Neural crest cell (in vitro differentiated cells): ENCODE measurements at places on chromosomes 7 and 10.

GRCh38 chr10:112510384-112510783 lies 63.4 kb downstream of the VTI1A start:
- no peaks in the 10 kb centered on the region for H3K27me3 ChIP-seq
- DNase-seq, result no peak
- peaks cover 5% of the 10 kb centered on the region for H3K36me3 ChIP-seq
- no peak overlapping the region for H3K4me3 ChIP-seq
- no peak overlapping the region for H3K27ac ChIP-seq

DNA sequence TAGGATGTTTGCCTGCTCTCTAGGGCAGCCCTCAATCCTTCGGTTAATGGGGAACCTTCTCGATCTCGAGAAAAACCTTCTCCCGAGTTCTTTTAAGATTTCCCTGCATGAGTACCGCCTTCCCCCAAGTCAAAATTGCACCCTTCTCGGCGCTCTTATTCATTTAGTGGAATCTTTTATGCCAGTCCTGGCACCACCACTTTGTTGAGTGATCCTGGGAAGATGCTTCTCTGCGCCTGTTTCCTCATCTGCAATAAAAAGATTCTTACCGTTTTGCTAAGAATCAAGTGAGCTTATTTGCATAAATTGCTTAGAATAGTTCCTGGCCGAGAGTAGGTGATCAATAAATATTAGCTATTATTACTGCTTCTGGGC lies 697 bp downstream of the ARPC1A start:
- DNase-seq, result no peak
- peaks cover 30% of the 10 kb centered on the region for H3K4me1 ChIP-seq
- H3K36me3 ChIP-seq, result no peaks in the 10 kb centered on the region
- peak overlapping the region; percentile 88 for H3K4me3 ChIP-seq
- H3K27ac ChIP-seq, result peak overlapping the region; percentile 60

GRCh38 chr10:119407254-119407777 lies 135.2 kb downstream of the RGS10 start:
- H3K27me3 ChIP-seq, result no peaks in the 10 kb centered on the region
- H3K4me3 ChIP-seq, result peak overlapping the region; percentile 34
- H3K27ac ChIP-seq, result peak overlapping the region; percentile 19
- DNase-seq, result no peak
- no peaks in the 10 kb centered on the region for H3K36me3 ChIP-seq
- peaks cover 57% of the 10 kb centered on the region for H3K4me1 ChIP-seq

GRCh38 chr7:109834851-109835250 lies 1256.1 kb upstream of the LRRN3 start:
- H3K4me3 ChIP-seq, result no peak overlapping the region
- no peaks in the 10 kb centered on the region for H3K4me1 ChIP-seq
- no peaks in the 10 kb centered on the region for H3K36me3 ChIP-seq
- H3K27ac ChIP-seq, result no peak overlapping the region
- H3K27me3 ChIP-seq, result no peaks in the 10 kb centered on the region

DNA sequence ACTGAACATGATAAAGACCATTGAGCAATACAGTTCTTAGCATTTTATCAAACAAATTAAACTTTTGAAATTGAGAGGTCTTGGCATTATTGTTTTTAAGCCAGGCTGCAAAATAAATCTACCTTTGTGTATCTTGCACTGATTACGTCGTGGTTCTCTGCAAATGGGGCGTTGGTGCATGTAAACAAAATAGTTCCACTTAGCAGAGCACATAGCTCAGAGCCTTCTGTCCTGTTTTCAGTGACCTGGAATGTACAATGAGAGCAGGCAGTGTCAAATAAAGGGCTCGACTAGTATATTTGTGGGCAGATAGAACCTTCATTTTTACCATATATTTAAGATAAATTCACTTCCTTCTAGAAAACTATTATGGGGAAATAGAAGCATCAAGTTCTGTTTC lies 333.9 kb upstream of the SMIM30 start:
- DNase-seq, result no peak
- H3K4me1 ChIP-seq, result peaks cover 6% of the 10 kb centered on the region
- H3K27ac ChIP-seq, result no peak overlapping the region
- peaks cover 4% of the 10 kb centered on the region for H3K27me3 ChIP-seq

DNA sequence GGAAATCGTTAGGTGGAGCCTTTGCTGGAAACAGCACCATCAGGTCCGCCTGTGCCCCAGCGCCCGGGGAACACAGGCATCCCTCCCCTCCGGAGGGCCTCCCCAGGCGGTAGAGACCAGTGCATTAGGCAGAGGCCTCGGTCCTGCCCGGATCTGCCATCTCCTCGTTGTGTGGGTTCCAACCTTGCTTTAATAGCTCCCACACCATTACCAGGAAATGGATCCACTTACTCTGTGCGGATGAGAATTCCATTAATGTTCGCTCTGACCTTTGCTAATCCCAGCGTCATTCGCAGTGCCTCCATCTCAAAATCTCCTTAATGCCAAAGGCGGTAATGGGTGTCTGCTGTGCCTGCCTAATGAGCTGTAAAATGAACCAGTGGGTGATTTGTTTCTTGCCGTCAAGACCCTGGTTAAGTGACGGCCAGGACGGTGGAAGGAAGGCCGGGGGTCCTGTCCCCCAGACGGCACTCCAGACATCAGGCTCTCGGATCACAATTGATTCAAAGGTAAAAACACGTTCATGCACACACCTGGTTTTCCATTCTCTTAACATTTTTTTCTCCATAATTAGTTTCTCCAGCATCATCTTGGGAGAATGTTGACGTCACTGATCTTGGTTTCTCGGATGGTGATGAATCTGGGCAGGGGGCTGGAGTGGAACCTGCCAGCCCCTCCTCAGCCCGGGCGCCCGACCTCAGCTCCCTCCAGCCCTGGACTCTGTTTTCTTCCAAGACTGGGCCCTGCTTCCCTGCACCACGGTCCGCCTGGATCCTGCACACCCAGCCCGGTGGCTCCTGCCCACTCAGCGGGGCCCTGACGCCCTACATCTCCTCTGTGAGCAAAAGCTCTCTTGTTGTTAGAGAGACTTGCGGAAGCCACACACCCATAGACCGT lies 22.8 kb upstream of the FAM20C start:
- no peaks in the 10 kb centered on the region for H3K36me3 ChIP-seq
- H3K27ac ChIP-seq, result no peak overlapping the region
- no peaks in the 10 kb centered on the region for H3K27me3 ChIP-seq
